ENCODE measurements at places on chromosomes 2 and 18. TPM values are rescaled to one million over a fixed set of nuclear protein-coding genes. Genes with fewer than 3 reads are reported as not detected.

DNA sequence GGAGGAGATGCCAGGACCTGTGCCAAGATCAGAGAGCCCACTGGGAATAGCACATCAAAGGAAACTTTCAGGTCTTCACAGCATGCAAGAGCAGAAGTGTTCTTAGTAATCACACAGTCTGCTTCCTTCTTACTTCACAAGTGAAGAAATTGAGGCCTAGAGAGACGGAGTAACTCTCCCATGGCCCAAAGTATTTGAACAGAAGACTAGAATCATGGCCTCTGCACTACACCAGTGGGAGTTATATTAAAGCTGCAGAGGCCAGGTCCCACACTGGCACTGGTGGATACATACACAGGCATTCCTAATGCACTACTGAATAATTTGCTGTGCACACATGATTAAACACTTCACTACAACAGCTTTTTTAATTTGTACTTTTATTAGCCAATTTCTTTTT is 107.6 kb upstream of the RMP24 start:
- no peak for DNase-seq

DNA sequence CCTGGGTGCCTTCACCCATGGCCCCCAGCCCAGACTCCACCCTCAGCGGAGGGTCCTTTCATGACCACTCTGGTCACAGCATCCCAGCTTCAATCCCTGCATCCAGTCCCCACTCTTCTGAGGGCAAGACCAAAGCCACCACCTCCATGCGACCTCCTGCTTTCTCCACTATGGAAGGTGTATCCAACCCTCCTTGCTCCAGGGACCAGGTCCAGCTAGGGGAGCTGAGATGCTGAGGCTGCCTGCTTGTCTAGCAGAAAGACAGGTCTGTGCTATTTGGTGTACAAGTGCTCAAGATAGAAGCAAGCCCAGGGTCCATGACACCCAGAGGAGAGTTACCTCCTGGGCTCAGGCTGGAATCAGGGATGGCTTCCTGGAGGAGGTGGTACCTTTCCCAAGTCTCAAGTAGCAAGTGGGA is 73.8 kb upstream of the RAB6C start:
- no peak for DNase-seq

GRCh38 chr2:134021830-134022524 is 231.9 kb upstream of the MGAT5 start:
- DNase-seq: no peak

RNF152 gene
- 14.3 TPM for polyA plus RNA-seq

CNGA3 gene
- 0.06 TPM for polyA plus RNA-seq

ANTXR1 gene
- 86.8 TPM for polyA plus RNA-seq

AFG3L2 gene
- 68.0 TPM for polyA plus RNA-seq

PLCL1 gene
- polyA plus RNA-seq: 14.2 TPM

GRCh38 chr2:228589115-228589514 is 407.6 kb upstream of the SPHKAP start:
- DNase-seq: no peak

PASK gene
- 11.1 TPM for polyA plus RNA-seq

DNA sequence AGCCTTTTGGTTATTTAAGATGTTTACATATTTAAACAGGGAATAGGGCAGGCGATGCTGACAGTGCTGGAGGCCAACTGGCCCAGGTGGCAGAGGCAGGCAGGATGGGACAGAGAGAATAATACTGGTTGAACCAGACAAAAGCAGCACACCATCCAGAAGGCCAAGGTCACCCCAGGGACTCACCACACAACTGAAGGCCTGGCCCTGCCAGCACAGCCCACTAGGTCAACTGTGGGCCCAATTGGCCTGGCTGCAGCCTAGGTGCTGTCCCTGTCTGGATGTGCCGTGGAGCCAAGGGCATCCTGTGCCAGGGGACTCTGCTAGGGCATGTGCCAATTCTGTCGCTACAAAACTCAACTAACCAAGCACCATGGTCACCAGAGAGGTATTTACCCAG is 69.2 kb downstream of the RNF152 start:
- no peak for DNase-seq

GAD1 gene
- polyA plus RNA-seq: 2.8 TPM

GRCh38 chr2:230075988-230076631 is 7.4 kb upstream of the SLC16A14 start:
- no peak for DNase-seq

RESP18 gene
- not detected for polyA plus RNA-seq

GRCh38 chr18:65398347-65399075 is 352.3 kb upstream of the CDH7 start:
- no peak for DNase-seq

TTN gene
- 0.72 TPM for polyA plus RNA-seq

GRCh38 chr2:86301009-86301408 is 36.4 kb downstream of the REEP1 start:
- DNase-seq: no peak

AKAIN1 gene
- polyA plus RNA-seq: not detected

- DNase-seq: no peak
Observed at GRCh38 chr18:77096936-77097886, 35.4 kb downstream of the MBP start.

DNA sequence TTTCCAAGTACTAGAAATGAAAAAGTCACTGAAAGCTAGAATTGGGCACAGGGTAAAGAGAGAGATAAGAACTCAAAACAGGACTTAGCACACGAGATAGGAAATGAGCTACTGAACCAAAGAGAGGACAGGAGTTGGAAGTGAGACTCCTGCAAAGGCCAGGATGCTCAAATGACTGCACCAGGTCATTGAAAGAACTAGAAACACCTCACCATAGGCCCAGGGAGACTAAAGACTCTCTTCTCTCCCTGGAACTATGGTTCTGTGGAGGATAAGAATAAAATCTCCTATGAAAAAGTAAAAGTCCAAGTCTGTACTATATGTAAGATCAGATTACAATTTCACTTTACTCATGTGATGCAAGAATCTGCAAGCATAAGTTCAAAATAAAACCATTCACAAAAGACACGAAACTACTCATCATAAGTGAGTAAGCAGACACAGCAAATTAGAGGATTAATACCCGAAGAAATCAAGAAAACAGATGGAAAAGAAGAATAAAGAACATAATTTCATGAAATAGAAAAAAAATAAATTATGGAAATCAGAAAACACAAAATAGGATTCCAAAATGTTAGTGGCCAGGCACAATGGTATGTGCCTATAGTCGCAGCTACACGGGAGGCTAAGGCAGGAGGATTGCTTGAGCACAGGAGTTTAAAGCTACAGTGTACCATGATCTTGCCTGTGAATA is 6.5 kb downstream of the NBAS start:
- DNase-seq: no peak

DNA sequence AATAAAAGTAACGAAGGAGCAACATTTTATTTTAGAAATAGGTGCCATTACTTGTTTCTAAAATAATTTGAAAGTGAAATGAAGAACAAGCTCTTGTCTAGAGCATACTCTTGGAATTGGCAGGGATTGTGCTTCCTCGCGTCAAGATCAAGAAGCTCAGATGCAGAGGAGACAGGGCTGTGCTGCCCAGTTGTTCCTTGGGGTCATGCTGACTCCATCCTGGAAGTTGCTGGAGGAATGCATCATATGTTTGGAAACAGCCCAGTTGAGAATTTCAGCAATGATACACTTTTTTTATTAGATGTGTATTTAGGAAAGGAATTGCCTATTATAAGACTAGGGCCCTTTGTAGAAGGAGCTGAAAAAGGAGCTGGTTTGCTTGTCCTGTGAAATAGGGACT is 17.2 kb downstream of the LTBP1 start:
- DNase-seq: no peak

DNA sequence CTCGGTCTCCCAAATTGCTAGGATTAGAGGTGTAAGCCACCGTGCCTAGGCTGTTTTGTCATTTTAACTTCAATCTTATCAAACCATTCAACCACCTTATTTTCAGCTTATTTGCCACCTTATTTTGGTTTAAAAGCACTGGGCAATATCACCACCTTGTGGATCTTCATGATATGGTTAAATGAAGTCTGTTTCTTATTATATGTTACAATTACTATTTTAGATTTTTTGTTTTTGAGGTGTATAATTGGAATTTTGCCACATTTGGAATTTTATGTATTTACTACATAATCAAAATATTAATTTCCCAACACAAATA is 43.8 kb upstream of the SCN9A start:
- DNase-seq: no peak

GRCh38 chr2:89829828-89830227 is 1138.4 kb downstream of the RPIA start:
- DNase-seq: no peak

IGFBP5 gene
- 421 TPM for polyA plus RNA-seq

- DNase-seq: no peak
Observed at GRCh38 chr2:54497763-54498680, 41.9 kb downstream of the SPTBN1 start.

DNA sequence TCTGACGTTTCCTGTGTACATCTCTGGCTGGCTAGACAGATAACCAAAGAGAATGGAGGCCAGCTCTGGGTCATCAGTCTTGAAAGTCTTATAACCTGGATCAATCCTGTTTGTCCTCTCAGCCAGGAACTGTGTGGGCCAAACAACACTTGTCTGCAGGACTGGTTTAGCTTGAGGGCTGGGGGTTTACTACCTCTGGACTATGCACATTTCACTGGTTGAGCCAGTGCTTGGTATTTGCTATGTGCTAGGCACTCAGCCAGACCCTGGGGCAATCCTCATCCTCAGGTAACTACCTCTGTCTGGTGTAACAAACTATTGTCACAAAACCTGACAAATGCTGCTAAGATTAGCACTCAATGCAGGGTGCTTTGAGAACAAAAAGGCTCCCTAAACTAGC is 169.7 kb downstream of the HAUS1 start:
- no peak for DNase-seq

DNA sequence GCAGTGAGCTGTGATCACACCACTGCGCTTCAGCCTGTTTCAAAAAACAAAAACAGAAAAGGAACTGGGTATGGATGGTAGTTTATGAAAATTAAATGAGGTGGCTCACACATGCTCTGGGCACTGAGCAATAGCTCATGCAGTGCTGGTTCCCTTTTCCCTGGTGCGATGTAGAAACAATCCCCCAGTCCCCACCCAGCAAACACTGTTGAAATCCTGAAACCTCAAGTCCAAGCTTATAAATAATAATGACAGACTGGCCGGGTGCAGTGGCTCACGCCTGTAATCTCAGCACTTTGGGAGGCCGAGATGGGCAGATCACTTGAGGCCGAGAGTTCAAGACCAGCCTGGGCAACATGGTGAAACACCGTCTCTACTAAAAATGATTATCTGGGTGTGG is 55.4 kb upstream of the SMAD2 start:
- DNase-seq: no peak

- no peak for DNase-seq
Observed at GRCh38 chr18:2572171-2572569, 813 bp downstream of the NDC80 start.

DNA sequence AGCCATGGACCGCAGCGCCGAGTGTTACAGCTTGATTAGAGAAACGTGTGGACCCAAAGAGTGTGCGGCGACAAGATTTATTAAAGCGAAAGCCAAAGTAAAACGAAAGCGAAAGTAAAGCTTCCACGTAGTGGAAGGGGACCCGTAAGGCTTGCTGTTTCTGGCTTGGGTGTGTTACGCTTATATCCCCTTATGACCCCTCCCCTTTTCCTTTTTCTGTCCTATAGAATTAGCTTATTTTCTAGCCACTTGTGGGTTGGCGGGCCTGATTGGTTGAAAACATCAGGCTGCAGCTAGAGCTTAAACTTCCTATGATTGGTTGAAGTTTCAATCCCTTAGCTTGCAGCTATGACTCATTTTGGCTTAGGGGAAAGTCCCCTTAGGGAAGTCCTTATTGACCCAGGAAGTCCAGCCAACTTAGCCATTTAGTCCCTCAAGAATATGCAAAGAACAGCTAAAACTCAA is 969.7 kb downstream of the DCDC2C start:
- no peak for DNase-seq

- no peak for DNase-seq
Observed at GRCh38 chr2:102059151-102059550, 67.4 kb downstream of the IL1R2 start.

GRCh38 chr18:32351032-32351431 is 119.7 kb downstream of the GAREM1 start:
- no peak for DNase-seq

GRCh38 chr2:110852051-110852450 is 119.7 kb downstream of the ACOXL start:
- no peak for DNase-seq

DNA sequence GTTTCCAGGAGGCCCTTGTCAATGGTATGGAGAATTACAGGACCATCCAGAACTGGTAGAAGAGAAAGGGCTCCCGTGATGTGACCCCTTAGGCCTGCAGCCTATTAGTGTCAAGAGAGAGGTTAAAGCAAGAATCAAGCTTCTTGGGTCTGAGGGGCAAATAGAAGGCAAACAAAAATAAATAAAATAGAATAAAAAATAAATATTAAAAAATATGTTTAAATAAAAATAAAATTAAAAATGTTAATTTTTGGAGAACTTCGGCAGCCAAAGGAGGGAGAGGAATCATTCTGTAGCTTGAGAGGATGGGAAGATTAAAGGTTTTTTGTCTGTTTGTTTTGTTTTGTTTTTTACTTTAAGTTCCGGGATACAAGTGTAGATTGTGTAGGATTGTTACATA is 15.2 kb upstream of the TMEM178A start:
- no peak for DNase-seq

DNA sequence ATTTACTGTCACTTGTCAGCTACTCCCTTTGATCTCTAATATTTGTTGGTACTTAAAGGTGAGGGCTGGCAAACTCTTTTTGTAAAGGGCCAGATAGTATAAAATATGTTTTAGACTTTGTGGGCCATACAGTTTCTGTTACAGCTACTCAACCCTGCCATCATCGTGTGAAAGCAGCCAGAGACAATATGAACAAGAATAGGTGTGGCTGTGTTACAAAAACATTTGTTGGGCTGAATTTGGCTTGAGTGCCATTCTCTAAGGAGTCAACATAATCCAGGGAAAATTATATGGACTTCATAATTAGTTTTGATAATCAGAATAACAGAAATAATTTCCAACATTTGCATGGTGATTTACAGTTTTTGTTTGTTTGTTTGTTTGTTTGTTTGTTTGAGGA is 190.6 kb downstream of the LTBP1 start:
- no peak for DNase-seq

ADAM23 gene
- polyA plus RNA-seq: 4.1 TPM

DNA sequence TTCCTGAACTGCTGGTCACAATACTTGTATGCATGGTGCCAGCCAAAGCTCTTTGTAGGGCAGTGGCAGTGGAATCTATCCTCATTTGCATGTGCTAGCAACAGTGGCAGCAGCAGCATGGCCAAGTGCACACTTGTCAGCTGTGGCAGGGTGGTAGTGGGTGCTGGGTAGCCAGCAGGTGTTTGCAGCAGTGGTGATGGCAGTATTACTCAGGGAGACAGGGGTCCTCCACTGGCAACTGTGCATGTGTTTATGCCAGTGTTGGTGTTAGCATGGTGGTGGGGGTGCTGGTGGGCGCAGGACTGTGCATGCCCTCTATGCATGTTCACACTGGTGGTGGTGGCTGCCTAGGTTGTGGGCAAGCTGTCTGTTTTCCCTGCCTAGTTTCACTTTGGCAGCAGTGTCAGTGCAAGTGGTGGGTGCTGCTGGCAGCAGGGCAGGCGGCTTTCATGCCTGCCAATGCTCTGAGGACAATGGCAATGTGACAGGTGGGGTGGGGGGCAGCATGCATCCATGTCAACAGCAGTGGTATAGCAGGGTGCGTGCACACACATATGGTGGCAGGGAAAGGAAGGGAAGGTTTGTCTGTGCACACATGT is 41.2 kb downstream of the GALNT13 start:
- DNase-seq: no peak

GRCh38 chr18:57970356-57971095 is 73.5 kb upstream of the NEDD4L start:
- no peak for DNase-seq

GRCh38 chr18:45715212-45715780 is 8.7 kb upstream of the SLC14A1 start:
- no peak for DNase-seq

UGT1A10 gene
- polyA plus RNA-seq: not detected
